H54 (cell line): ENCODE measurements at places on chromosomes 4 and X.
A peak's percentile ranks its signal among the peaks of the same experiment; 100 is the strongest.

DNA sequence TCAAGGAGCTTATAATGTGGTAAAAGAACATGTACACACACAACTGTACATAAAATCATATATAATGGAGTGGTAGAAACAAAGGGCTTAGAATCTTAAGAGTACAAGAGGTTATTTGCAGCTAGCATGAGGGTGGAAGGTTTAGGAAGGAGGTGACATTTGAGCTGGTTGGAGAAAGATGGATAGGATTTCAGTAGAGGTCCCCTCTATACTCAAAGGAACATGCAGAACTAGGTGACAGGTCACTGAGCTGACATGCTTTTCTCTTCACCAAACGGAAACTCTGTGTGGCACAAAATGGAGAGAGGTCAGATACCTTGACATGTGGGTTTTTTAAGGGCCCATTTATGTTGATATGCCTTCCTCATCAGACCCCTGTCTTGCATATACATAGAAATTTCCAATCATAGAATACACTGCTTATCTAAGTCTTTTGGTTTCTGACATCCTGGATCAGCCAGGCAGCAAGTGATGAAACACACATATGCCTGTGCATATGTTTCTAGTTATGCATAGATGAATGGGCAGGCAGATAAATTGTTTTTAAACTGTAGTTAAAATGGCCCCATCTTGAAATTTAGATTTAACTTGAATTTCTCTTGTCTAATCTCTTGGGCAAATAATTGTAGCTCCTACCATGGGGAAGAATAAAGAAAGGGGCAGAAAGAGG is 29.3 kb downstream of the CLCN5 start:
- DNase-seq = no peak

DNA sequence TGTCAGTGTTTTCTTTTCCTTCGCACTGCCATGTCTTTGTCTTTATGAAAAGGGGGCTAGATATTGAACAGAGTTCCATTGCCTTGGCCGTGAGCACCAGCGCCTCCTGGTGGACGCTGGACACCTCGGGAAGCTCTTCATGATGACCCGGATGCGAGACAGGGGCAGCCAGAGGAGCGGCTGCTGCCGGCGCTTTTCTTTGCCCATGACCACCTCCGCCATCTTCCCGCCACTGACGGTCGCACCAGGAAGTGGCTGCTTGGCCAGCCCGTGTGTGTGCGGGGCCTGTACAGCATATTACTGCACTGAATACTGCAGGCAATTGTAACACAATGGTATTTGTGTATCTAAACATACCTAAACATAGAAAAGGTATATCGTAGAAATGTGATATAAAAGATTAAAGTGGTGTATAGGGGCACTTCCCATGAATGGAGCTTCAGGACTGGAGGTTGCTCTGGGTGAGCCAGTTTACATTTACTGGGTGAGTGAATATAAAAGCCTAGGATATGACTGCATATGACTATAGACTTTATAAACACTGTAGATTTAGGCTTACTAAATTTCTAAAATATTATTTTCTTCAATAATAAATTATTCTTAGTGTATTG is 15.8 kb upstream of the GRIA2 start:
- no peak for DNase-seq

DNA sequence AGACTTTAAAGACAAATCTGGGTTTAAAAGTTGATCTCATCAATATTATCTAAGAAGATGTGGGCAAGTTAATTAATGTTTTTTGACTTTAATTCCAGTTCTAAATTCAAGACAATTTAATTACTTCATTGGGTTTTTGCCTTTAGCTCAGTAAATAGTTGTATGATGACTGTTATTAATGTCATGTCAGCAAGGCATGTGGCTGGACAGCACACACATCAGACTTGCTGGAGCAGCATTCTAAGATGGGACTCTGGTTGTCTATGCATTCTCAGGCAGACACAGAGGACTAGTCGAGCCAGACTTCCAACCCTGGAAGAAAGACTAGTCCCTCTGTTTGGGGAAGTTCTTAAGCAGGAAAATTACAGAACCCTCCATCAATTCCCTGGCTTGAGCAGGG is 180.7 kb upstream of the GK2 start:
- no peak for DNase-seq

GRCh38 chr4:76872556-76872955 is 25.4 kb downstream of the SOWAHB start:
- DNase-seq = no peak

GRCh38 chr4:89829470-89830138 is 7.4 kb downstream of the SNCA start:
- no peak for DNase-seq

DNA sequence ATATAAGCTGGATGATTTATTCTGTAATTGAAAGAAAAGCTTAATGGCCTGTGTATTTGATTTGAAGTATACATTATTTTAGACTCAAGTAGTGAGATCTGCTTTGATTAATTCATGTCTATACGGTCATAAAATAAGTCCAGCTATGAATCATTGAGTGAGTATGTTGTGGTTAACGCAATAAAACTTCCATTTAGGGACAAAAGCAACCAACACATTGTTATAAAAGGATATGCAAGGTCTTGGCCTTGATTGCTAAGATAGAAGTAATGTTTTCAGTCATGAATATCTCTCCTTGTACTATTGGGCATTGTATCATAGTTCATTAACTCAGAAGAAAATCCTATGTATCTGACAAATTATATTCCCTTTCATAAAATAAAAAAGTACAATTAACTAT is 162.1 kb downstream of the EPHA5 start:
- DNase-seq = peak; percentile 1

DNA sequence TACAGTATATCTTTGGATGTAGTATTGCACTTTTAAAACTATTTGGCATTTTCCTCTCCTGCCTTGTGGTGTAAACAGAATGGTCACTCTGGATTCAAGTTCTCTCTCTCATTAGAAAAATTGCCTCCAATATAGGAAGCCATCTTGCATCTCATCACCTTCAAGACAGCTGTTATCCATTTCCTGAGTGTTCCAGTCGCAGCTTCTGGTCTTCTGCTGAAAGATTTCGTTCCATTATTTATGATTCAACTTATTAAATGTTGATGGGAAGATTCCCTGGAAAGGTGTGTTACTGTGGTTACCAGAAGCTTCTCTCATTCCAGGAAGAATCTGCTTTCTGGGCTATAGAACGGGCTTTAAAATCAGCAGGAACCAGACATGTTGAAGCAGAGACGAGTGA is 568.3 kb upstream of the SLIT2 start:
- no peak for DNase-seq

- DNase-seq = no peak
Measured at GRCh38 chr4:145183023-145183422, 2.6 kb upstream of the OTUD4 start.

GRCh38 chr4:2273657-2274319 is 11.9 kb upstream of the MXD4 start:
- DNase-seq = no peak

- DNase-seq = no peak
Measured at GRCh38 chr4:179116011-179116410, 1673.8 kb upstream of the AGA start.

DNA sequence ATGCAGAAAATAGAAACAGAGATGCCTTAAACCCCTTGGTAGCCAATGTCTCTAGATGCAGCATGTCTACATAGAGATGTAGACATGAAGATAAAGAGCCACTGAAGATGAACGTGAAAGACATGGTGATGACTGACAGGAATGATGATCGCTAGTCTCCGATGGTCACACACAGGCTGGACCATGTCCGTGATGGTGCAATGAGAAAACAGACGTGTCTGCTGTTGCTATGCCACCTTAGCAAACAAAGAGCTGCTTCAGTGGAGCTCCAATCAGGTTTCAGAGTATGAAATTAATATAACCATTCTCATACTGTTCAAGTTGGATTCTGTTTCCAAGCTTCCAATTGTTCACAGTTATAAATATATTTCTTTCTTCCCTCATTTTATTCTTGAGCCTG is 256.5 kb downstream of the CAMK2D start:
- DNase-seq = no peak

- DNase-seq = no peak
Measured at GRCh38 chr4:153141238-153141637, 63.0 kb upstream of the TRIM2 start.

GRCh38 chr4:158020176-158020575 is 152.6 kb downstream of the GASK1B start:
- DNase-seq = no peak

DNA sequence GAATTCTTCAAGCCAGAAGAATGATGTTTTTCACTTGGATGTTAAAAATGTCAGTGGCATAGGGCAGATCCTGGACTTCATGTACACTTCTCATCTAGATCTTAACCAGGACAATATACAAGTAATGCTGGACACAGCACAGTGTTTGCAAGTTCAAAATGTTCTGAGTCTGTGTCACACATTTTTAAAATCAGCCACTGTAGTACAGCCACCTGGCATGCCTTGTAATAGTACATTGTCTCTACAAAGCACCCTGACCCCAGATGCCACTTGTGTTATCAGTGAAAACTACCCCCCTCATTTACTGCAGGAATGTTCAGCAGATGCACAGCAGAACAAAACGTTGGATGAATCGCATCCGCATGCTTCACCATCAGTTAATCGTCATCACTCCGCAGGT is 11.9 kb downstream of the ZBTB49 start:
- no peak for DNase-seq

- DNase-seq = no peak
Measured at GRCh38 chr4:152785639-152786615, 6.2 kb downstream of the ARFIP1 start.

GRCh38 chr4:61431131-61431530 is 231.0 kb downstream of the ADGRL3 start:
- DNase-seq = no peak

DNA sequence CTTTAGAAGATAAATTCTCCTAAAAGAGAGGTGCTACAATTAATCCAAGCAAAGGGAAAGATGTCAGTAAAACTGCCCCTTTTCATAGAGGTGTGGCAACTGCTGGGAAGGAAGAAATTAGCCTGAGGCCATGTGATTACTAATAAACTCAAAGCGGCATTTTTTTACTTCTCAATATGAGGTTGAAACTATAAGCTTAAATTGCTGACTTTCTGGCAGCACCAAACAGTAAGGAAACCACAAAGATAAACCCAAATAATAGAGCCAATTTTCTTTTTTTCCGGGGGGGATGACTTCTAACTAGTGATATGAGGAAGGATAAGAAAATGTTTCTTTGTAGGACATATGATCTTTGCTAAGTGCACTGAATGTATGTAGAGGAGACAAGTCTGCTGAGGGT is 30.9 kb downstream of the AR start:
- DNase-seq = no peak

DNA sequence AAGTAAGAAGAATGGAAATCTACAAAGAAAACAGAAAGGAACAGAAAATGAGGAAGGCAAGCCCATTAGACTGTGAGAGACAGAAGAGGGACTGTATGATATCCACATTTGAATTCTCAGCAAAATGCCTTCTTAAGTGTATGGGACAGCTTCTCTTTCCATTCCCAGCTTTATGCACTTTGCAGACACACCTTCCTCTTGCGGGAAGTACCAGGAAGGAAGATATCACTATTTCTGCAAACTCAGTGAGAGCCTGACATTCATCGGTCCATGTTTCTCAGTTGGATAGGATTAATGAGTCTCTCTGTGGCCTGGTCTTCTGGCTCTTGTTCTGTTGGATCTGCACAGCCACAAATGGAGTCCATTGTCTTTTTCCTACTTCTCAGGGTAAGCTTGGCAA is 31.6 kb upstream of the DHX15 start:
- no peak for DNase-seq

DNA sequence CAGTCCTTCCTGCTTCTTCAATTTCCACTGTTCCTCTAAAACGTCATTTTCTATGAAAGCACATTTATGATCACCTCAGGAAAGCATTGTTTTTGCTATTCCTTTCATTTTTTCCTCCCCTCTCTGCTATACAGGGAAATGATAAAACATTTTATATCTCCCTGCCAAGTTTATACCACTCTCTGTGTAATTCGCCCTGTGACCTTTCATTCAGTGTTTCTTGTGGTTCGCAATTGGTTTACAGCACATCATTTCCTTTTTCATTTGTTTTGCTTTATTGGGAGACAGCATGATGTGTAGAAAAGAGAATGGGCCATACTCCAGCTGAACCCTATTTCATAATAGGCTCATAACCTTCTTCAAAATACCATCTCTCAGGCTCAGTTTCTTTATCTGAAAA is 99.9 kb upstream of the RAPGEF2 start:
- DNase-seq = no peak

DNA sequence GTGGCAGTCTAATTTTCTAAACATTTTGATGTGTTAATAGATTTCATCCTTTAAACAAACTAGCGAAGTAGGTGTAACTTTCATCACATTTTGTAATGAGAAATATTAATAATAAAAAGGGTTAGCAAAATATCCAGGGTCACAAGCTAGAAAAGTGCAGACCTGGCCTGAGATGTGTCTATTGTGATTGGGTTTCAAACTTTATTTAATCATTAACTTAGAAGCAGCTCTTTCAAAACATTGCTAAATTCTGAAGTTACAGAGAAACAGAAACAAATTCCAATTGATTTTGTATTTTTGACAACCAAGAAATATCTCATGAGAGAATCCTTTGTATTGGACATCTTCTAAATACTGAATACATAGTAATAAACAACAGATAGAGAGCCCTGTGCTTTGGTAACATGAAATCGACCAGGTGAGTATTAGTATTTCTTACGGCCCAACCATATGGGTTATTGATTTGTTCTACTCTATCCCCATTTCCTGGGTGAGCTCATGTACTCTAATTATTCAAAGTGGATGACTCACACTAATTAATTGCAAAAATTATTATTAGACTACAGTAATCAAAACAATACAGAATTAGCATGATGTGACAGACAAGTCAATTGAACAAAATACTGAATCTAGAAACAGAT is 1093.8 kb upstream of the AGA start:
- no peak for DNase-seq

GRCh38 chr4:130306566-130306965 is 1210.6 kb downstream of the C4orf33 start:
- DNase-seq = no peak

DNA sequence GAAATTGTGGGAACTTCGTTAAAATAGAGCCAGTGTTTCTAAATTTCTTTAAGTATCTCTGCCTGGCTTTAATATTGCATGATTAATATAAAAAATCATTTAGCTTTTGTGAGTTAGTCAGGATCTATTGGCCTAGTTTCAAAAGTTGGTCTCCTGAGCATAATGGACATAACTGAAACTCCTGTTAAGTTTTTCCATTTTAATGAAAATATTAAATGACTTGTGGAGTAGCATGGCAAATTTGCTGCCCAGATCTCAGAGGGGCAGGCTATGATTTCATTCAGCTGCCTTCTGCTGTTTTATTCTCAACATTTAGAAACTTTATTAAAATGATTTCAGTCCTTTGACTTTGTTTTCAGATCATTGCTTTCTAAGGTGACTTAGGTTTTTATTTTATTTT is 962.9 kb upstream of the GRID2 start:
- DNase-seq = no peak
